Naive thymus-derived CD8-positive, alpha-beta T cell (primary cell): ENCODE measurements at places on chromosomes 1 and 21. TPM values are rescaled to one million over a fixed set of nuclear protein-coding genes. Genes with fewer than 3 reads are reported as not detected.

GRCh38 chr1:212106286-212106792, 70.8 kb downstream of the DTL start:
- H3K4me1 ChIP-seq = peaks cover 12% of the 10 kb centered on the region
- no peaks in the 10 kb centered on the region for H3K36me3 ChIP-seq
- DNase-seq = no peak
- no peaks in the 10 kb centered on the region for H3K27me3 ChIP-seq

MLLT11 gene
- total RNA-seq = 5.8 TPM

DNA sequence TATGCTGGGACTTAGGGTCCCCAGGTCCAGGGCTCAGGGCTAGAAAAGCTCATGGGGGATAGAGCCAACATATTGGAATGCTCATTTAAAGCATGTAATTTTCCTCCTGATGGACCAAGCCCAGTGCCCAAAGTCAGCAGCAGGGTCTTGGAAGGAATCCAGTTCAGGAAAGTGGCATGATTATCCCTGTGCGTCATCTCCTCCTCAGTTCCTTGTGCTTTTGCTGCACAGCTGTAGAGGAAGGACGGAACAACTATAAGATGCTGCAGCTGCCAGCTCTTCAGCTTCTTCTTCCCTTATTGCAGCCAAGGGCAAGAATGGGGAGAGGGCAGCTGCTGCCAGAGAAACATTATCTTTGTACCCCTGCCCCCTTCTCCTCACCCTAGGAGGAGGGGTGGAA, 58.4 kb downstream of the OVGP1 start:
- no peak overlapping the region for H3K4me3 ChIP-seq
- H3K27me3 ChIP-seq = peaks cover 13% of the 10 kb centered on the region
- no peak for DNase-seq
- no peaks in the 10 kb centered on the region for H3K4me1 ChIP-seq

- H3K36me3 ChIP-seq = no peaks in the 10 kb centered on the region
- no peak overlapping the region for H3K4me3 ChIP-seq
- no peak overlapping the region for H3K27ac ChIP-seq
- peaks cover 9% of the 10 kb centered on the region for H3K27me3 ChIP-seq
Measured at GRCh38 chr1:93005252-93005598, 44.0 kb upstream of the DIPK1A start.

ACTL8 gene
- not detected for total RNA-seq

GRCh38 chr1:84918726-84919336, 25.8 kb upstream of the LPAR3 start:
- no peak for DNase-seq
- peaks cover 6% of the 10 kb centered on the region for H3K27me3 ChIP-seq
- no peaks in the 10 kb centered on the region for H3K36me3 ChIP-seq

DNA sequence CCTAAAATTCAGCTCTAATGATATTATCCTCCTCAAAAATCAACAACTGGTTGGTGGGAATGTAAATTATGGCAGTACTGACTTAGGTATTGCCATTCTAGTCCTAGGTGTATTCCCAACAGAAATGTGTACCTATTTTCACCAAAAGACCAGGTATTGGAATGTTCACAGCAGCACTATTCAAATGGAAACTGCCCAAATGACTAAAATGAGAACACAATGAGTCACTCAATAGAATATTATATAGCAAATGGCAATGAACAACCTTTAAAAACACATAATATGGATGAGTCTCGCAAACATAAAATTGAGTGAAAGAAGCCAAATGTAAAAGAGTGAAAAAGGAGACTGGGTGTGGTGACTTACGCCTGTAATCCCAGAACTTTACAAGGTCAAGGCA, 44.9 kb downstream of the GADD45A start:
- no peaks in the 10 kb centered on the region for H3K36me3 ChIP-seq
- DNase-seq = no peak
- H3K4me3 ChIP-seq = no peak overlapping the region
- no peak overlapping the region for H3K27ac ChIP-seq
- H3K27me3 ChIP-seq = no peaks in the 10 kb centered on the region
- peaks cover 8% of the 10 kb centered on the region for H3K4me1 ChIP-seq

BROX gene
- total RNA-seq = 53.3 TPM

GRCh38 chr1:81699234-81699633, 101.5 kb upstream of the ADGRL2 start:
- no peaks in the 10 kb centered on the region for H3K36me3 ChIP-seq
- H3K27ac ChIP-seq = no peak overlapping the region
- H3K4me1 ChIP-seq = no peaks in the 10 kb centered on the region
- DNase-seq = no peak

GRCh38 chr1:65104854-65105534, 43.0 kb upstream of the AK4 start:
- no peaks in the 10 kb centered on the region for H3K4me1 ChIP-seq
- H3K27me3 ChIP-seq = peaks cover 4% of the 10 kb centered on the region
- H3K36me3 ChIP-seq = peaks cover 9% of the 10 kb centered on the region
- DNase-seq = no peak

RAB42 gene
- total RNA-seq = not detected

DNA sequence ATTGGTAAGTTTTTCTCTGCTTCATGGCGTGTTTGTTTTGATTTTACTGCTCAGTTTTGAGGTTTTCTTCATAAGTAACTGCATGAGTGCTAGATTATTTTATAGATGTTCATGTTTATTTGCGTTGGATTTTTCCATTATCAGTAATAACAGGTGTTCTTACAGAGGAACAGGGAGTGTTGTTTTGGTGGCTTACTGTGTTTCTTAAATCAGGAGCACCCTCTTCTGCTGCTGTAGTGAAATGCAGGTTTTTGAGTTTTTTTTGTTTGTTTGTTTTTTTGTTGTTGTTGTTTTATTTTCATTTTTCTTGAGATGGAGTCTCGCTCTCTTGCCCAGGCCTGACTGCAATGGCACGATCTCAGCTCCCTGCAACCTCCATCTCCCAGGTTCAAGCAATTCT, 32.6 kb downstream of the CTBS start:
- no peaks in the 10 kb centered on the region for H3K27me3 ChIP-seq
- H3K36me3 ChIP-seq = peaks cover 17% of the 10 kb centered on the region
- no peaks in the 10 kb centered on the region for H3K4me1 ChIP-seq
- H3K4me3 ChIP-seq = no peak overlapping the region

- H3K36me3 ChIP-seq = no peaks in the 10 kb centered on the region
- H3K4me3 ChIP-seq = no peak overlapping the region
- no peak overlapping the region for H3K27ac ChIP-seq
- H3K27me3 ChIP-seq = peaks cover 9% of the 10 kb centered on the region
- DNase-seq = no peak
- H3K4me1 ChIP-seq = no peaks in the 10 kb centered on the region
Measured at GRCh38 chr1:166040202-166040997, 126.4 kb downstream of the FAM78B start.

DNA sequence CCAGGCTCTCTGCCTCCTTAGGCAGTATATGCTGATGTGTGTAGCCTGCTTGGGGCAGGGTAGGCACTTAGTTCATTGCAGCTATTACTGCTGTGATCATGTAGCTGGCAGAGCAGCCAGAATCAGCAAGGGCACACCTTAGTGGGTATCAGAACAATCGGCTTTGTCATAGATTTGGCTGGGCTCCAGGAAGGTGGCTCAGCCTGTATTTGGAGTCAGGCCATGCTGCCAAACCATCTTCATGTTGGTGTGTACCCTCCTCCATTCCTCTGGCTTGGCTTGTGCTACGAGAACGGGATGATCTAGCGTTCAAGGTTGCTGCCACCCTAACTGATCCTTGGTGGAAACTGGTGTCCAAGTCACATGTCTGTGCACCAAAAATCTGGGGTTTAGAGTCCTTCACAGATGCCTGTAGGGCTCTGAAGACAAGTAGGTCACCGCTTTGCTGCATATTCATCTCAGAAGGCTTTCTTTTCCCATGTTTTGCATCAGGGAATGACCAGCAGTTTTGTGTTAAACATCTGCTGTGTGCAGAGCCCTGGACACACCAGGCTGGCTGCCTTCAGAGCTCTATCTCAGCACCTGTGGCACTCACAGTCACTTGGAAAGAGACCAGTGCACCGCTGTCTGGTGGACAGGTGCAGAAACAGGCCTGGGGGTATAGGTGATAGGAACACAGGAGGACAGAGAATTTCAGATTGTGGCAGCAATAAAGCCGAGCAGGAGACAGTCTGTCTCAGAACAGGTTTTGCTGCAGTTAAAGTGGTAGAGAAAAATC, 23.7 kb downstream of the VANGL1 start:
- DNase-seq = no peak
- H3K27ac ChIP-seq = no peak overlapping the region
- no peaks in the 10 kb centered on the region for H3K27me3 ChIP-seq
- H3K4me1 ChIP-seq = peaks cover 3% of the 10 kb centered on the region
- H3K36me3 ChIP-seq = no peaks in the 10 kb centered on the region
